Activated T-helper 1 cell treated with anti-CD3 and anti-CD28 coated beads, Interleukin-12 subunit alpha, Interleukin-12 subunit beta, Interleukin-2, Interleukin-4 antibody, amounts not matched to agents 30 ng/mL and 10 ng/mL and 1 ng/mL, durations not matched to agents 14 hours and 24 hours and 36 hours (primary cell): ENCODE measurements at places on chromosomes 5 and 9. TPM values are rescaled to one million over a fixed set of nuclear protein-coding genes. Genes with fewer than 3 reads are reported as not detected.

GRCh38 chr5:179322071-179323025, 22.9 kb downstream of the ADAMTS2 start:
- no peak overlapping the region for H3K4me3 ChIP-seq
- H3K36me3 ChIP-seq = no peaks in the 10 kb centered on the region
- no peak for DNase-seq
- H3K27me3 ChIP-seq = no peaks in the 10 kb centered on the region
- H3K27ac ChIP-seq = no peak overlapping the region
- no peaks in the 10 kb centered on the region for H3K4me1 ChIP-seq

GRCh38 chr5:9820691-9821449, 190.7 kb upstream of the TAS2R1 start:
- no peak for DNase-seq
- no peak overlapping the region for H3K4me3 ChIP-seq
- H3K36me3 ChIP-seq = no peaks in the 10 kb centered on the region

GRCh38 chr5:40578501-40579451, 100.9 kb upstream of the PTGER4 start:
- peak overlapping the region; percentile 68 for H3K4me3 ChIP-seq
- H3K27me3 ChIP-seq = no peaks in the 10 kb centered on the region
- peaks cover 42% of the 10 kb centered on the region for H3K4me1 ChIP-seq
- no peaks in the 10 kb centered on the region for H3K36me3 ChIP-seq

GRCh38 chr5:174729075-174729680, 4.8 kb downstream of the MSX2 start:
- no peak overlapping the region for H3K4me3 ChIP-seq
- DNase-seq = no peak
- H3K27ac ChIP-seq = no peak overlapping the region
- H3K36me3 ChIP-seq = peaks cover 2% of the 10 kb centered on the region
- peaks cover 75% of the 10 kb centered on the region for H3K27me3 ChIP-seq

The NUTM2G gene
- total RNA-seq = not detected in 2 replicates

DNA sequence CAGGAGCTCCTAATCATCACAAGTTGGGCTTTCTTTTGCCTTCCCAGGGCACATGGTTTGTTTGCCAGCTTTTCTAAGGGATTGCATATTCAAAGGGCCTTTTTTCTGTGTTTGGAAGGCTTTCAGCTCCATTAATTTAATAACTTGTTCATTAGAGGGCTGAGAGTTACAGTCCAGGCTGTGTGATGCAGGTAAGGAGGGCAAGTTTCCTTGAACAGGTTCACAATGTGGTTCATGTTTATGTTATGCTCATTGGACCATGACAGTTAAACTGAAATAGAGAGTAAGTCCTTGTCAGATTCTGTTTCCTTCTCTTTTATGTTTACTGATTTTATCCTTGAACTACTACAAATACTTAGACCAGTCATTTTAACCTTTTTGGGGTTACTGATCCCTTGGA, 174.4 kb downstream of the MARCHF11 start:
- no peaks in the 10 kb centered on the region for H3K4me1 ChIP-seq
- H3K4me3 ChIP-seq = no peak overlapping the region
- no peak overlapping the region for H3K27ac ChIP-seq

The SLC22A5 gene
- total RNA-seq = 4.3 and 6.2 TPM in 2 replicates

The SPATA24 gene
- 4.1 and 5.3 TPM in 2 replicates for total RNA-seq

The SLC25A48 gene
- total RNA-seq = not detected in 2 replicates

The WNT8A gene
- total RNA-seq = not detected in 2 replicates

- no peaks in the 10 kb centered on the region for H3K36me3 ChIP-seq
- DNase-seq = no peak
- H3K4me1 ChIP-seq = peaks cover 33% of the 10 kb centered on the region
- H3K27me3 ChIP-seq = no peaks in the 10 kb centered on the region
- H3K27ac ChIP-seq = no peak overlapping the region
Observed at GRCh38 chr9:93595461-93595860, 19.1 kb downstream of the PHF2 start.

DNA sequence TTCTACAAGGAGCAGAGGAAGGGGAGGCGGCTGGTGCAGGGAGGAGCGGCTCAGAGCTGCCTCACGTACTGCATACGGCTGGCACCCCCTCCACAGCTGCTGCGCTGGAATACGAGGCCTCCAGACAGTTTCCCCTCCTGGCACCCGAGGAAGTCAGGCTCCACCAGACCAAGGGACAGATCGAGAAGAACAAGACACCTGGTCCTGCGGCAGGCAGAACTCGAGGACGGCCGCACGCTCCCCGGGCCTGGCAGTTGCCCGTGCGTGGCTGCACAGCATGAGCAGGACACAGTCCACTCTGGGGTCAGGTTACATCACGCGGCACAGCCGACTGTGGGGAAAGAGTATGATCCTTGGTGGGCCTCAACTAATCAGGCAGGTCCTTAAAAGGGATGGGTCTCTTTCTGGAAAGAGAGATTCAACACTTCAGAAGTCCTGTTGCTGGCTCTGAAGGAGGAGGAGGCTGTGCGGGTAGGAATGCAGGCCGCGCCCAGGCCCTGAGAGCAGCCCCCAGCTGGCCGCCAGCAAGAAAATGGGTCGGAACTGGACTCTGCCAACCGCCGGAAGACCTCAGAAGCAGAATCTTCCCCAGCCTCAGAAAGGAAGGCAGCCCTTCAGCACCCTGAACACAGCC, 11.6 kb downstream of the UBAC1 start:
- no peak for DNase-seq
- H3K36me3 ChIP-seq = peaks cover 40% of the 10 kb centered on the region
- no peak overlapping the region for H3K27ac ChIP-seq
- H3K27me3 ChIP-seq = no peaks in the 10 kb centered on the region
- H3K4me1 ChIP-seq = peaks cover 6% of the 10 kb centered on the region
- no peak overlapping the region for H3K4me3 ChIP-seq
